ENCODE measurements at places on chromosomes 6 and 20. TPM values are rescaled to one million over a fixed set of nuclear protein-coding genes. Genes with fewer than 3 reads are reported as not detected.

The ZNF165 gene
- polyA plus RNA-seq: 3.9 TPM

The RARS2 gene
- polyA plus RNA-seq: 63.4 TPM

The GABBR1 gene
- 109 TPM for polyA plus RNA-seq

The ZKSCAN4 gene
- polyA plus RNA-seq: 11.0 TPM

The STMND1 gene
- polyA plus RNA-seq: 0.33 TPM

The CNKSR3 gene
- 59.1 TPM for polyA plus RNA-seq

The GPX5 gene
- polyA plus RNA-seq: not detected

The SLC22A16 gene
- 0.93 TPM for polyA plus RNA-seq

The AHI1 gene
- polyA plus RNA-seq: 49.4 TPM

The GSTA2 gene
- polyA plus RNA-seq: 0.51 TPM

The SLC29A1 gene
- 36.6 TPM for polyA plus RNA-seq

The RBL1 gene
- 12.4 TPM for polyA plus RNA-seq

The PBOV1 gene
- not detected for polyA plus RNA-seq

The GPR6 gene
- not detected for polyA plus RNA-seq

The OR2B6 gene
- 0.32 TPM for polyA plus RNA-seq

Measured in renal cortex interstitium (tissue), 15 donors.